ENCODE measurements at places on chromosomes 1 and 21.

DNA sequence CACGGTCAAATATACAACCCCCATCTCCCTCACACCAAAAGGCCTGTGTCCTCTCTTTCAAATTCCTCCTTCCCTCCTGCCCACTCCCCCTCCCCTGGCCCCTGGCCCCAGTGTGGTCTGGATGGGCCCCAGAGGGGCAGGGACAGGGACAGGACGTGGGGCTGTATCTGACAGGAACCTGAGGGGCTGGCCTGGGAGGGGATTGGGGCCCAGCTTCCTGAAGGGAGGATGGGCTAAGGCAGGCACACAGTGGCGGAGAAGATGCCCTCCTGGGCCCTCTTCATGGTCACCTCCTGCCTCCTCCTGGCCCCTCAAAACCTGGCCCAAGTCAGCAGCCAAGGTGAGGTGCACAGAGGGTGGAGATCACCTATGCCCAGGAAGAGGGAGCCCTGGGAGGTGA is at the start of gene MPL:
MPL (plus strand) TSS at position 231 of the 400 bp plus-strand sequence; CDS start at position 262, 31 bp downstream.
- no peak for DNase-seq

GRCh38 chr1:225415307-225415706 is 12.5 kb downstream of the LBR start:
- DNase-seq, result no peak

DNA sequence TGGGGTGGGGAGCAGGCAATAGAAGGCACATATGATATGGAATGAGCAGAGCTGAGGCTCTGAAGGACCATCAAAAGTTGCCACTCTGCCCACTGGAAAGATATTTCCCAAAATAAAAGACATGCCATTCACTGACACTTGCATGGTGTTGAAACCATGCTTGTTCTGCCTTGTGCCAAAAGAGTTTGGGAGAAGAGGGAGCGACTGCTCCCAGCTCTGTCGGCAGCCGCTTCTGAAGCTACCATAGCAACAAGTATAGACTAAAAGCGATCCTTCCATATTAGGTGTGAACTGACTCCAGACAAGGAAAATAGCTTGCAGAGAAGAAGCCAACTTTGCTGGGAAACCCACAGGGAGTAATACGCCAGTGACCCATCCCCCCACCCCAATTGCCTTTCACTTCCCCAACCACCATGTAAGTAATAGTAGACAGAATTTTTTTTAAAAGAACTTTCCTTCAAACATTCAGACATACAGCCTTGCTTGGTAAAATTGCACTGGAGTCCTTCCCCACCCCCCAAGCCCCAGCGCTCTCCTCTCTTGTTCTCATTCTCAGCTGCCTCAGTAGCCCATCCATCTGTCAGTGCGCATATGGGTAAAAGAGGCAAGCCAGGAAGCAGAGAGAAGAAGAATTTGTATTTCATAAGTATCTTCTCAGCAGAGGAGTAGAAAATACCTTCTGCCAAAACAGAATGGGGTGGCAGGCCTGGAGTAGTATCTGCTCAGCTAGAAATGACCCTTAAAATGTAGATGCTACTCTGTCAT is 263.7 kb downstream of the OMA1 start:
- no peak for DNase-seq

DNA sequence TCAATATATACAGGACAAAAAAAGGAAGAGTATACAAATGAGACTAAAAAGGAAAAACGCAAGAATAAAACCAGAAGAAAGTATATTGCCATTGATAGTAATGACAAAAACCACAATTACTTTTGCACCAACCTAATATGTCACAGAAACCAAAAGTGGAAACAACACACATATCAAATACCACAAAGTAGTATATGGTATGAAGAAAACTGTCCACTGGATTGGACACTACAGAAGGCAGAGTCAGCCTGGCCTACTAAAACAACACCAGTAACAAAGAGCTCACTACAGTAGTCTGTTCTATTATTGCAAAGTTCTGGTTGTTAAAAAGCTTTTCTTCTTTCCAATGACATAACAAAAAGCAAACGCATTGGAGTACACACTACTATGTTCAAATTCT is 17.7 kb downstream of the TESK2 start:
- DNase-seq, result no peak

DNA sequence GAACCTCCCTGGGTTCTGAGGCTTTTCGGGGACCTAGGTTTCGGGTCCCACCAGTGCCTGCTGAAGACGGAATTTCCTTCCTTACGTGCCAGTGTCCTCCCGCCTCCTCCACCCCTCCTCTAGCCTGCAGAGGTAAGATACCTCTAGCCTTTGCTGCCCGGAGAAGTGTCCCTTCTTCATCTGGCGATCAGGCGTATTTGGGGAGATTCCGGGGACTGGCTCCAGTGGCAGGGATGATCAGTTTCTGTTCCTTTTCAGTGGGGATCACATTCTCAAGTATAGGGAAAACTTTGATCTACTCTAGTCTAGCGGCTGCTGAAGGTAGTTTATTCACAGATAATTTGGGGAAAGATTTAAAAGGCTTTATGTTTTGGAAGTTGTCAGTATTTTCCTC is 674 bp downstream of the CEP350 start:
- DNase-seq, result no peak

DNA sequence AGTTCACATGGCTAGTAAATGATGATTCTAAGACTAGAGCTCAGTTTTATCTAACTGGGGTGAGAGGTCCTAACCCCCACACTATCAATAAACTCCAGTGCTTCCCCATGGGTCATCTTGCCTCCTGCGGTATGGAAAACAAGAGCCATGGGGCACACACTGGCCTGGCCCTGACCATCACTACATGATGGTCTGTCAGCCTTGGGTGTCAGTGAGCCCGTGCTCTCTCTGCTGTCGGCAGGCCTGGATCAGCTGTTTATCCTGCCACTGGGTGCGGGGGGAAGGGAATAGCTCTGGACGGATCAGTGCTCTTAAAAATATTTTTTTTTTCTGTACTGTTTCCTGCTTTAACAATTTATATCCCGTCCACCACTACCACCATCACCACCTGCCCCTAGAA is 255.0 kb upstream of the ADGRL2 start:
- DNase-seq, result no peak

DNA sequence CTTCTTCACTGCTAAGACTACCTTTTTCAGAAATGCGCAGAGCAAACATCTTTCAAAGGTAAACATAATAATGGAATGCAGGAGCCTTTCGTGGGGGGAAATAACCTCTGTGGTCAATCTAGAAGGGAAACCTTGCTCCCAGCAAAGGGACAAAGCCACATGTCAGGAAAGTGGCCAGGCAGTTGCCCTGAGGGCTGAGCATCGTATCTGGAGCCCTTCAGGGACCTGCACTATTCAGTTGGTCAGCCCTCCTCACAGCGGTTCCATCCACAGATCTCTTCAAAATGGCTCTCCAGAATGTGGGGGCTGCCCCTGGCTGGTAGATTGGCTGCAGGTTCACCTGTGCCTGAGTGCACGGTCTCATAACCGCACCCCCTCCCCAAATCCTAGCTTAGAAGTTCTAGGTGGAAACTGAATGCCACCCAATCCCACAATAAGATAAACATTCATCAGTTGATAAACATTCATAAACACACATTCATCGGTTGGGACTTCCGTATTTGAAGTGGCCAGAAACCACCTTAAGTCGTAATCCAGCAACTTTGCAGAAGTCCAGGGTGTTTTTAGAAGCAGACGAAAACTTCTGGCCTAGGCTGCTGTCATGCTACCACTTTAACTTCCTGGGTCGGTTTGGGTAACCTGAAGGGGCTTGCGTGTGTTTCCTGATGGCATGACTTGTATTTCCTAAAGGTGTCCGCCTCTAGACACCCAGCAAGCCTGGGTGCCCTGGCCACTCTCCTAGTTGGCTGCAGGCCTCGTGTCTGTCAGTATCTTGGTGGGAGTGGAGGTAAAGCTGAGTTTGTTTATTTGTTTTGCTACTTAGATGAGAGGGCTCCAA is 50.5 kb downstream of the RASSF5 start:
- no peak for DNase-seq

- DNase-seq, result no peak
Observed at GRCh38 chr1:45410850-45411509, 70.7 kb upstream of the MUTYH start.

DNA sequence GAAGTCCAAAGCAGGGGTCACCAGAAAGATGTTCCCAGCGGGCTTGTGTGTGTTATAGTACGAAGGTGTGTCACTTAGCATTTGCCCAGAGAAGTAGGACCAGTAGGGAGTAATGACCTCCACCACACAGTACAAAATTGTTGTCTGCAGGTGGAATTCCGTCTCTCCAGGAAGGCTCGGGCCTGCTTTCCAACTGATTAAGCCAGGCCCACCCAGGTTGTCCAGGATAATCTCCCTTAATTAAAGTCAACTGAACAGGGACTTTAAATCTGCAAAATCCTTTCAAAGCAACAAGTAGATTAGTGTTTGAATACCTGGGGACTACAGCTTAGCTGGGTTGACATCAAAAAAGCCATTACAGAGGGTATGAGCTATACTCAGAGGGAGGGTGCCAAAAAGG is 131.3 kb downstream of the BACH1 start:
- no peak for DNase-seq

DNA sequence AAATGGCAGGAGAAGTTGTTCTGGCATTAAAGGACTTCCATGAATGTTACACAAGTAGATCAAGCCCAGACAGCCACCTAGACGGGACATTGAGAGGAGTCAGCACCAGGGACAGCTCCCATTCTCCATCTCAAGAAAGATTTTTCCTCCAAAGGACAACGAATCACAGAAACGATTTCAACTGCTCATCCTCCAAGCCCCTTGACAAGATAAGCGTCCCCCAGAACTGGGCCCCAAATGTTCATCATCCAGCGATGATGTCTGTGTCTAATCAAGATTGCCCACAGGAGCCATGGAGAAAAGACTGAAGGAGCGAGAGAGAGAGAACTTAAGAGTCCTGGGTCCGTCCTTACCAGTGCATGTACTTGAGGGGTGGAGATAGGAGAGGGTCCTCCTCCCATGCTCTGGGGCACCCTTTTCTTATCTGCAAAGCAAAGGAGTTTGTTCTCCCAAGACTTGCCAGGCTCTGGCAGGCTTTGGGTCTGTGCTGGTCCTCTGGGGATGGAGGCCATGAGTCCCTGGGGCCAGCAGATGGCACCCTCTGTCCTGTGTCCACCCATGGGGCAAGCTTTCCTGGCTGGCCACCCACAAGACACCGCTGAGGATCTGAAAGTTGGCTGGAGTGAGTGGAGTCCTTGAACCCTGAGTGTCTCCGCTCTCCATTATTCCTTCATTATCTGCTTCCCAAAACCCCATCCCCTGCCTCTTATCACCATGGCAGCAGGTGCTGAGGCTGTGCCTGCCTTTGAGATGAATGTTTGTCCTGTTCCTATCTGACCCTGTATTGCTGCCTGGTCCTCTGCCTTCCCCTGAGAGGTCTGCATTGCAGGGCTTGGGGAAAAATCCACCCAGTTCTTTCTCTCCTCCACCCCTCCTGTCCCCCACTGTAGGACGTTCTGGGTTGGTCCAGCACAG is 164.6 kb downstream of the ACTL8 start:
- DNase-seq, result no peak

GRCh38 chr1:48044311-48044710 is 47.1 kb upstream of the TRABD2B start:
- DNase-seq, result no peak

GRCh38 chr1:175081983-175082382 is 14.3 kb downstream of the TNN start:
- no peak for DNase-seq

GRCh38 chr1:53715478-53715877 is 23.5 kb downstream of the GLIS1 start:
- no peak for DNase-seq

GRCh38 chr1:7385471-7386225 is 385.4 kb upstream of the VAMP3 start:
- DNase-seq, result no peak

DNA sequence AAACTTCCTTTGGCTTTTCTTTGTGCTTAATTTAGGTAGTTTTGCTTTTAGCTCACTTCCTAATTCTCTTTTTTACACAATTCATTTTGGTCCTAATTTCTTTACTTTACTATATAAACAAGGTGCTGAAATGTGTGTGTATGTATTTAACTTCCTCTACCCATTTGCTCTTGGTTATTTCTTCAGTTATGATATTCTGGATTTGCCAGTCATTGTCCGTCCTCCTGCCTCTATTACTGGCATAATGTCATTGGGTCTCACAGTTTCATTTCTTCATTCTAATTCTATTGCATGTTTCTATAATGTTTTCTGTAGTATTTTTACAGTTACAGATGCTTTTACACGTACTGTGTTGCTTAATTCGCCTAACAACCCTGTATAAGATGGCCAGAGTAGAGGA is 96.2 kb downstream of the ZMYM4 start:
- no peak for DNase-seq

- peak; percentile 91 for DNase-seq
Observed at GRCh38 chr1:161227196-161227871, 1.5 kb downstream of the TOMM40L start.

DNA sequence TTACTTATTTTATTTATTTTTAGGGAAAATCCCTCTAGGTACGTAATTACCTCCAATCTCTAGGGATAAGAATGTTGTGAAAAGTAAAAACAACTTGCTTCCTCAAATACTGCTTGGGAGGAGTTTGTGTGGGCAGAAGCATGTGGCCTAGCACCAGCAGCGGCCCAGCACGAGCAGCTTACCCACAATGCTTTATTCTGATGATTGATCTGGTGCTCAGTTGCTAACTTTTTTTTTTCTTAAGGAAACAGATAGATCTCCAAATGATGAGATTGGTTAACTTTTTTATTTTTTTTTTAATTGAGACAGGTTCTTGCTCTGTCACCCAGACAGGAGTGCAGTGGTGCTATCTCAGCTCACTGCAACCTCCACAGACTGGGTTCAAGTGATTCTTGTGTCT is 4.2 kb downstream of the CLIC6 start:
- DNase-seq, result no peak

GRCh38 chr1:70877343-70877742 is 170.3 kb downstream of the PTGER3 start:
- DNase-seq, result no peak

- DNase-seq, result no peak
Observed at GRCh38 chr21:15659753-15660422, 69.9 kb upstream of the USP25 start.

DNA sequence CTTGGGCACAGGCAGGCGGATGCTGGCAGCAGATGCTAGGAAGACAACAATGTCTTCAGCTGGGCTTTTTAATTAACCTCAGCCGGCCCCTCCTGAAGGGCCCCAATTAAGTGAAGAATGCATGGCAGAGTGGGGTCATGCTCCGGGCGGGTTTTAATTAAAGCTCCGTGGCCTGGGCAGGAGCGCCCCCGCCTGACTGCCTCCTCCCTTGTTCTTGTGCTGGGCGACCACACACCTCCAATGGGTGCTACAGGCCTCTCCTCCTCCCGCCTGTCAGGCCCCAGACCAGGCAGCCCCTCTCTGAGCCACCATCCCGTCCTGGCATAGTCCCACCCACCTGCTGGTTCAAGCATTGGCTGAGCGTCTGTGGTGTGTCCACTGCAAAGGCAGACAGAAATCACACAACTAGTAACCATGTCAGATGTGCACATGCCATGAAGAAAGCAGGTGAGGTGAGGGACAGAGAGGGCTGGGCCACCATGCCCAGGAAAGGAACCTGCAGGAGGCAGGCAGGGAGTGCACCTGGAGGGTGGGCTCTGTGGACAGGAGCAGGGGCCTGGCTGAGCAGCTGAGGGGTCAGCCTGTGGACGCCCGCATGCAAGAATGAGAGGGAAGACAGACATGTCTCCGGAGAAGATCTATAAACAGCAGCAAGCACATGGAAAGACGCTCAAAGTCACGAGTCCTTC is 8.5 kb upstream of the ARF1 start:
- no peak for DNase-seq

- no peak for DNase-seq
Observed at GRCh38 chr21:37623689-37624088, 257.1 kb downstream of the DYRK1A start.

GRCh38 chr1:38498686-38499085 is 360.9 kb downstream of the RRAGC start:
- DNase-seq, result no peak

All from activated CD4-positive, alpha-beta T cell treated with anti-CD3 and anti-CD28 coated beads for 4 hours (primary cell).